Stimulated activated CD4-positive, alpha-beta T cell treated with anti-CD3 and anti-CD28 coated beads, Interleukin-1b, Interleukin-23, amount 100 ng/mL, for 1 hour (primary cell): ENCODE measurements at places on chromosomes 6 and 20.

GRCh38 chr20:32624687-32625345 lies 39.7 kb upstream of the NOL4L start:
- no peak for DNase-seq

GRCh38 chr20:528923-529604 lies 14.5 kb downstream of the CSNK2A1 start:
- DNase-seq: no peak

- DNase-seq: no peak
Observed at GRCh38 chr6:42315991-42316970, 98.6 kb upstream of the MRPS10 start.

DNA sequence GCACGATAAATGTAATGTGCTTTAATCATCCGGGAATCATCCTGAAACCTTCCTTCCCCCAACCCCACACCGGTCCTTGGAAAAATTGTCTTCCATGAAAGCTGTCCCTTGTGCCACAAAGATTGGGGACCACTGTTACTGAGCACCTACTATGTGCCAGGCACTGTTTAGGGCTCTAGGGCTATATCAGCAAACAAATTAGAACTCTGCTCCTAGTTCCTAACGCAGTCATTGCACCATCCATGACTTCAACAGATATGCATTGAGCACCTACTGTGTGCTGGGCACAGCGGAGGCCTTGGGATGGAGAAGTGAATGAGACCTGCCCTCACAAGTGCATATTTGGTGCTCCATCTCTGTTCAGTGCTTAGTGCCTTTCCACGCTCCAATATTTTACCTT lies 50.3 kb upstream of the BLCAP start:
- DNase-seq: no peak

GRCh38 chr6:16805243-16805950 lies 44.1 kb upstream of the ATXN1 start:
- DNase-seq: no peak

GRCh38 chr20:62606016-62606415 lies 36.3 kb upstream of the SLCO4A1 start:
- no peak for DNase-seq
